ENCODE measurements at places on chromosomes 2 and 18.

GRCh38 chr2:241867776-241868420 is 1.6 kb upstream of the RTP5 start:
- DNase-seq: peak; percentile 54

DNA sequence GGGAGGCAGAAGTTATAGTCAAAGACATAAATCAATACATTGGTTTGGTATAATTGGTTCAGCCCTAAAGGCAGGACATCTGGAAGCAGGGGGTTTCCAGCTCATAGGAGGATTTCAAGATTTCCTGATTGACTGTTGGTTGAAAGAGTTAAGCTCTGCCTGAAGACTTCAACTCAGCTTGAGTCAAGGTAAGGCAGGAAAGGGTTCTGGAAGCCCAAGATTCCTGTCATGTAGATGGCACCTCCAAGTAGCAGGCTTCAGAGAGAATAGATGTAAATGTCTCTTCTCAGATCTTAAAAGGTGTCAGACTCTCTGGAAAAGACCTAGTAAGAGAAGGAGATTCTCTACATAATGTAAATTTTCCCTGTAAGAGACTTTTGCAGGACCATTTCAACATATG is 335.3 kb downstream of the RIT2 start:
- no peak for DNase-seq

DNA sequence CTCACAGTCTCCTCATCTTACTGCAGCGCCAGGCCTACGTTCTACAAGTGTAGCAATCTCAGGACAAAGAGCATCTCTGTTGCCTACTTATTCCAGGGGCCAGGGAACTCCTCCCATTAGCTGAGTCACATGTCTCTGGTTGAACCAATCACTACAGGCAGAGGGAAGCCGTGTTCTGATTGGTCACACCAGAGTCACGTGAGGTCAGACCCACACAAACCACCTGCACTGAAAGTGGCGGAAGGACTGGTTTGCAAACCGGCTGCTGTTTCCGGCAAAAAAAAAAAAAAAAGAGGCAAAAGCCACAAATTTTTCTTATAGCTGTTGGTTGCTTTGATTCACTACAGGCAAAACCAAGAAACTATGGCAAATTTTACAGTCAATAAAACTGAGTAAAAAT is 21.9 kb upstream of the USP14 start:
- peak; percentile 64 for DNase-seq

GRCh38 chr18:3648200-3648599 is 198.2 kb downstream of the TGIF1 start:
- DNase-seq: no peak

DNA sequence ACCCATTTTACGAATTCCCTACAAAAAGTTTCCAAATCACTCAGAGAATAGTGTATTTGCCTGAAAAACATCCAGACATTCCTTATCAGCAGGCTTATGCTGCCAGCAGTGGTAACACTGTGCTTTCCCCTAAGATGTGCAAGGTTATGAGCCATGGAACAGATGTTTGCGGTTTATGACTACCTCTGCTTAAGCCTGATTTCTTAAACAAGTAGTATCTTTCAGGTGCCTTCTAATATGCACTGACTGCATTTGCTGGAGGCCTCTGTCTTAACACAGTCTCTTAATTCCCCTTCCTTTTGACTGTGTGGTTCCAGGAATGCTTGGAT is 54.8 kb downstream of the CDC42EP3 start:
- no peak for DNase-seq

DNA sequence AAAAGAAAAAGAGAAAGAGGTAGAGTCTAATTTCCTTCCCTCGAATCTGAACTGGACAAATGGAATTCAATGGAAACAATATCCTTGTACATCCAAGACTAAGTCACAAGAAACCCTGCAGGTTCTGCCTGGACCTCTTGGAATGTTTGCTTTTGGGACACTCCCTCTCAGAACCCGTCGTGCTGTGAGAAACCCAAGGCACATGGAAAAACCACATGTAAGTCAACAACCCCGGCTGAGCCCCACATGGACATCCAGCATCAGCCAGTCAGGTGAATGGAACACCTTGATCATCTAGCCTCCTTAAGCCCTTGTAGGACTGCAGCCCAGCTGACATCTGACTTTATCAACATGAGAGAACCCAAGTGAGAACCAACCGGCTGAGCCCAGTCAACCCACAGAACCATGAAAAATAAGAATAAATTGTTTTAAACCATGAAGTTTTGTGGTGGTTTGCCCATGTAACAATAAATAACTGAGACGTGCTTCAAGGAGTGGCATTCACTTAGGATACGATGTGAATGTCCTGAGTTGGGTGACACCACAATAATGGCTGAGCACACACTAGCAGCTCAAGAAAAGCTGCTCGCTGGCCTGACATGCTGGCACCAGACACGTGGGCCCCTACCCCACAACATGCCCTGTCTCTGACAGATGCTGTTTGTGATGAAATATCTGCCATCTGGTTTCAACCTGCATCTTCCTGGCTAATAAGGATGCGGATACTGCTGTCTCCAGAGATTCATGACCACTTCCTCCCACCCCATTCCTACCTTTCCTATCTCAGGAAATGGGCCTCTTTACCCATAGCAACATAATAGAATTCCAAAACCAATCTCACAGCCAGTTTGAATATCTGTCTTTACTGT is 28.8 kb downstream of the PKDCC start:
- no peak for DNase-seq

- DNase-seq: no peak
Measured at GRCh38 chr2:43321446-43321845, 95.0 kb upstream of the ZFP36L2 start.

GRCh38 chr18:33716061-33716683 is 138.2 kb downstream of the ASXL3 start:
- DNase-seq: no peak

GRCh38 chr2:30702694-30703093 is 104.6 kb downstream of the CAPN13 start:
- DNase-seq: no peak

- DNase-seq: no peak
Measured at GRCh38 chr2:147173189-147173581, 671.6 kb upstream of the ACVR2A start.

Data from CD4-positive, alpha-beta T cell treated with Interleukin-1 beta for 1 hour (primary cell).